ENCODE measurements at places on chromosomes 16 and 17. TPM values are rescaled to one million over a fixed set of nuclear protein-coding genes. Genes with fewer than 3 reads are reported as not detected.

GRCh38 chr17:58289869-58290268 lies 9.1 kb upstream of the MPO start:
- H3K4me3 ChIP-seq = no peak overlapping the region
- H3K36me3 ChIP-seq = no peaks in the 10 kb centered on the region
- peaks cover 27% of the 10 kb centered on the region for H3K27me3 ChIP-seq
- DNase-seq = no peak
- H3K4me1 ChIP-seq = no peaks in the 10 kb centered on the region

GRCh38 chr17:43907998-43908721 lies 824 bp upstream of the MPP2 start:
- H3K4me3 ChIP-seq = peak overlapping the region; percentile 80
- peaks cover 13% of the 10 kb centered on the region for H3K27me3 ChIP-seq
- DNase-seq = peak; percentile 53
- H3K4me1 ChIP-seq = peaks cover 7% of the 10 kb centered on the region

DNA sequence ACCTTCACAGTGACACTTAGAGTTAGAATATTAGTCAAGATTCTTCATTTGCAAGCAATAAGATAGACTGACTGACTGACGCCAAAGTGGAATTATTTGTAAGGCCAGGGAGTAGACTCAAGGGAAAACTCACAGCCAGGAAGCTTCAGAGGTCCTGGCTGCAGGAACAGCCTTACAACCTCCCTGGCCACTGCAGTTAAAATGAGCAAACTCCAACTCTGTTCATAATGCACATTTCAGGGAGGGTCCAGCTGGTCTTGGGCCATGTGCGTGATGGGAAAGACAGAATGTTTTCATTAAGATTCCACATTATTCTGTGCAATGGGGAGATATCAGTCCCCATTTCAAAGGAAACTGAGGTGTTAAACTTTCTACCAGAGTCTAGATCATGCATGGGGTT lies 9.9 kb downstream of the CAPNS2 start:
- H3K27me3 ChIP-seq = no peaks in the 10 kb centered on the region
- H3K27ac ChIP-seq = no peak overlapping the region
- H3K36me3 ChIP-seq = no peaks in the 10 kb centered on the region
- no peak for DNase-seq
- H3K4me1 ChIP-seq = no peaks in the 10 kb centered on the region

GRCh38 chr17:36867716-36868341 lies 69.4 kb upstream of the LHX1 start:
- no peaks in the 10 kb centered on the region for H3K4me1 ChIP-seq
- H3K36me3 ChIP-seq = no peaks in the 10 kb centered on the region
- no peak for DNase-seq
- no peak overlapping the region for H3K4me3 ChIP-seq
- H3K27ac ChIP-seq = no peak overlapping the region
- no peaks in the 10 kb centered on the region for H3K27me3 ChIP-seq

GRCh38 chr17:64547319-64547718 lies 40.5 kb downstream of the CEP95 start:
- H3K27me3 ChIP-seq = no peaks in the 10 kb centered on the region
- peaks cover 3% of the 10 kb centered on the region for H3K36me3 ChIP-seq
- no peaks in the 10 kb centered on the region for H3K4me1 ChIP-seq
- no peak for DNase-seq

DNA sequence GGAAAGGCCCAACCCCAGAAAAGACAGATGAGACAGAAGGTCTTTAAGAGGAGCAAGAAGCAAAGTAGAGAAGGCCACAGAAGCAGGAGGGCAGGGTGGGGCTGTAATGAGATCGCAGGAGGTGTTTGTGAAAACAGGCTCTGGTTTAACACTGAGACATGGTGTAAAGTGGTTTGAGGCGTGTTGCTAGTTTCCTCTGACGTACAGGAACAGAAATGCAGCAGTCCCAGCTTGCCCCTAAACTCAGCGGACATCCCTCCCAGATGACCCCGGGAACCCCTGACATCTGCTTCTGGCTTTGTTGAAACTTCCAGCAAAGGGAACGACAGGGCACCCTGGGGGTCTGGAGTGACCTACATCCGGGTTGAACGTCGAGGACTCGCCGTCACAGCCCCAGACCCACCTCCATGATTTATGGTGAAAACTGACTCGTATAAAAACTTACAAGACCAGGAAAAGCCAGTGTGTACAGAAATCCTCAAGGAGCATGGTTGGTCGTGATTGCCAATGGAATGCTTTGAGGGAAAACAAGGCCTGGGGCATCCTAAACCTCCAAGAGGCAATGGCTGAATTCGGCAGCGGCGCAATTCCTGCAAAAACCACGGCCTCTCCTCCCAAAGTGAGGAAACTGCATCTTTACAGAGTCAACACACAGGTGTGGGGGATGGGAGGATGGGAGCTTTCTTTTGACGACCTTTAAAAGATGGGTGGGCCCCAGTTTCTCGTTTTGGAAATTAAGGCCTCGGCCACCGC lies 25.8 kb downstream of the LITAF start:
- H3K36me3 ChIP-seq = peaks cover 38% of the 10 kb centered on the region
- DNase-seq = peak; percentile 54
- H3K4me1 ChIP-seq = peaks cover 78% of the 10 kb centered on the region
- no peaks in the 10 kb centered on the region for H3K27me3 ChIP-seq
- H3K4me3 ChIP-seq = peak overlapping the region; percentile 72

DNA sequence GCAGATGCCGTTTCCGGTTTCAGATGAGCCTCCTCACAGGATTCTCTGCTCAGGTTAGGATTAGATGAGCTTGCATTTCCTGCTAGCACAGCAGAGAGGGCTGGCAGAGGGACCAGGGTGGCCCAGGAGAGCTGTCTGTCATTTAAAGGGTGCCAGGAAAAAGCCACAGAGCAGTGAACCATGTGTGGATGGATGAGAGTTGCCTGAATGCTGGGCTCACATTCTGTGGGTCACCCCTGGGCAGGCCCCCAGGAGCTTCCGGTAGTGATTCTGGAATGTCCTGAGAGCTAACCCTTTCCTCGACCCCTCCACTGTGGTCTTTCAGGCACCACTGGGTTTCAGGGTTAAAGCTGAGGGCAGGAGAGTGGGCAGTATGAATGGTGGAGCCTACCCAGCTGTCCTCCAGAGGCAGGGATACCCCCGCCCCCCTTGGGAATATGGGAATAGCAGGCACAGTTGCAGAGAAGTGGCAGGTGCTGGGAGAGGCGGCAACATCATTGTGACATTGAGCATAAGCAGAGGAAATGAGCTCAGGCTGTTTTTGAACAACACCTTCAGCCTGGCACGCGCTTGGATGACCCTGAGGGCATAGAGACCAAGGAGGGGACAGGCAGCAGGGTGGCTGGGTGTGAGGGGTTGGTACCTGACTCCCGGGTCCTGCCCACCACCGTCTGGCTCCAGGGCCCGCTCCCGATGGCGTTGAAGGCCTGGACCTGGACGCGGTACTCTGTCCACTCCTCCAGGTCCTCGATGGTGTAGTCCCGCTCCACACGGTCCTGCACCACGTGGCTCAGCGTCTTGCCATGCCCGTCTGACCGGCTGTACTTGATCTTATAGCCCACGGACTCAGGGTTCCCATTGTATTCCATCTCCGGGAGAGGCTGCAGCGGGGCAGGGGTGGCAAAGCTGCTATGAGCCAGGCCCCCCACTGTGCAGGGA lies 83.0 kb upstream of the CDC42EP4 start:
- no peaks in the 10 kb centered on the region for H3K4me1 ChIP-seq
- H3K36me3 ChIP-seq = peaks cover 1% of the 10 kb centered on the region
- no peaks in the 10 kb centered on the region for H3K27me3 ChIP-seq
- H3K4me3 ChIP-seq = no peak overlapping the region

The ZNF646 gene
- 20.0 TPM for total RNA-seq

DNA sequence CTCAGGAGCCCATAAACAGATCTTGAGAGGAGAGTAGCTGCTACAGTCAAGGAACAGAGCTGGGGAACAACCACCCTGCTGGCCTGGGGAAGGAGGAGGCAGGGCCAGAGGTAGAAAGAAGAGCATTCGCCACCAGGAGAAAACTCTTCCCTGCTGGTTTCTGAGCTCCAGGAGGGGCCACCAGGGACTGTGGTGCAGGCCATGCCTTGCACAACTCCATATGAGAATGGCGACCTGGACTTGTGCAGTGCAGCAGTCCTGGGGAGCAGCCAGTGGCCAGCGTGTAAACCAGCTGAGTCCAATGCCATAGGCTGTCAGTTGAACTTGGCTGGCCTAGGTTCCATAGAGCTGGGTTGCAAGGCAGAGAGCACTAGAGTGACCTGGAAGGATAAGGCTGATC lies 11.6 kb downstream of the SLC13A2 start:
- no peaks in the 10 kb centered on the region for H3K36me3 ChIP-seq
- no peak overlapping the region for H3K27ac ChIP-seq
- H3K27me3 ChIP-seq = peaks cover 3% of the 10 kb centered on the region
- H3K4me1 ChIP-seq = no peaks in the 10 kb centered on the region
- no peak for DNase-seq

DNA sequence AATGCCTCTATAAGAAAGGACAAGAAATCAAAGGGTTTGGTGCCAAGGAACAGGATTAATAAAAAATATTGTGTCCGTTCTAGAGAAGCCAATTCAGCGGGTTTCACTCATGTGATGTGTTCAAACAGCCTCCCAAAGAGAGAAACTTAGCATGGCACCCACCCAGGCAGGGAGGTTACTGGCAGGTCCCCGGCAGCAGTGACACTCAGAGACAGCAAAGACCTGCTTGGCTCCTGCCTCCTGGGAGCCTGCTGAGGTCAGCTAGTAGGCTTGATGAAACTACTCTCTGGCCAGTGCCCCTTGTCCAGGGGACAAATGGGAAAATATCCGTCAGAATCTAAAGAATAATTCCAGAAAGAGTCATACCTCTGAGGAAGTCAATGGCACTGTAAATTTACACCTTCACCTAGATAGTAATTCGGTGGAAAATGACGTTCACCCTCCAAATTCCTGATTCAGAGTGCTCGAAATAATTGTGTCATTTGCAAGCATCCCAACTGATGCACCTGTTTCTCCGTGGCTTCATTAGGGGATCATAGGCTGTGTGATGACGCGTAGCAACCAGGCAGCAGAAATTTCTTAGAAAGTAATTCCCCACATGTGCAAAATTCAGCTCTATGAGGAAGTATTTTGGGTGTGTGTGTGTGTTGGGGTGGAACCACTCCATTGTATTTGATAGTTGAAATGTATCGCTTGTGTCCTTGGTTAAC lies 481.5 kb upstream of the ZFHX3 start:
- no peak overlapping the region for H3K27ac ChIP-seq
- H3K27me3 ChIP-seq = no peaks in the 10 kb centered on the region
- H3K4me1 ChIP-seq = no peaks in the 10 kb centered on the region
- DNase-seq = no peak
- no peak overlapping the region for H3K4me3 ChIP-seq
